ENCODE measurements at places on chromosomes 7 and 10.
A peak's percentile ranks its signal among the peaks of the same experiment; 100 is the strongest.

DNA sequence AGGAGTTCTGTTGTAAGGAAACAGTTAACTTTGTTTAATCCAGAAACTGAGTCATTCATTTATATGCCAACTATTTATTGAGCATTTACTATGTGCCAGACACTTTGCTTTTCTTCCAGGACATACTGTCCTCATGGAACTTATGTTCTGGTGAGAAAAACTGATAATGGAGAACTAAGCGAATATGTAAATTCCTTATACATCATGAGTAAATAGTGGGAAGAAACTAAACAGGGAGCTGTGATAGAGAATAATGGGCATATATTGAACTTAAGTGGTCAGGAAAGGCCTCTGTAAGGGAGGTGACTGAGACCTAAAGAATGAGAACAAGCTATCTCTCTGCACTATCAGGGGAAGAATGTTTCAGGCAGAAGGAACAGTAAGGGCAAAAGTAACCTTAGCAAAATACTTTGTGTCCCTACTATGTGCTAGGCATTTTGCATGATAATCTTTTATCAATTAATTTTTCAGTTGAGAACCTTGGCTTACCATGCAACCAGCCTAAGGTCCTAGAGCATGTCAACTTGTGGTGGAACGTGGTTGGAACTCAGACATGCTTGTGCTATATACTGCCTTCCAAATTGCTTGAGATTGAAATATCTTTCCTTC is 45.4 kb downstream of the ST7 start:
- no peak for DNase-seq

DNA sequence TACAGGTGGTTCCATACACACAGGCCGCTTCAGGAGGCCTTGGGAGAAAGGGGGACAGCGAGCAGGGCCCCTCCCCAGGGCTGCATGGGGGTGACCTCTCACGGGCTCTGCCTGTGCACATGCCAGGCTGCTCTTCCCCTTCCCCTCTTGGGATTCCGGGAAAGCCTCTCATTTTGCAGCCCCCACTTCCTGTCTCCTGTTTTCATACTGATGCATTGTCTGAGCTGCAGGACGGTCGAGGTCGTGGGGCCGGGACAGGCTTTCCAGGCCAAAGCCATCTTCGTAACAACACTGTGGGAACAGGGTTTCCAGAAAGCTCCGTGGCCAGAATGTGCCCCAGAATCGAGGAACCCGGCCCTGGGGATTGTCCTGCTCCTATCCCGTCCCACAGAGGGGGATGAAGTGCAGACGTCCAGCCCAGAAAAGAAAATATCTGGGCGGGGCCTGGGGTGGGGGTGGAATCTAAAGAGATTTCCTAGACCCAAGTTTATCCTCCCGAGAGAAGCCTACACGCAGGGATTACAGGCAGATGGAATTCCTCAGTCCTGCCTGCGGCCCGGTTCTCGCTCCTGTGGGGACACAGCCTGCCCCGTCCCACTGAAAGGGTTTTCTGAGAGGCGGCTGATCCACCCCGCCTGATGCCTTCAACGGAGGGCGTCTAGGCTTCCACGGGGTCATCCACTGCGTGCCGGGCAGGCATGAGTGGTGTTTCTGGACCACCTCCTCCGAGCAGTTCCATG is 29.5 kb upstream of the DNAAF5 start:
- no peak for DNase-seq

DNA sequence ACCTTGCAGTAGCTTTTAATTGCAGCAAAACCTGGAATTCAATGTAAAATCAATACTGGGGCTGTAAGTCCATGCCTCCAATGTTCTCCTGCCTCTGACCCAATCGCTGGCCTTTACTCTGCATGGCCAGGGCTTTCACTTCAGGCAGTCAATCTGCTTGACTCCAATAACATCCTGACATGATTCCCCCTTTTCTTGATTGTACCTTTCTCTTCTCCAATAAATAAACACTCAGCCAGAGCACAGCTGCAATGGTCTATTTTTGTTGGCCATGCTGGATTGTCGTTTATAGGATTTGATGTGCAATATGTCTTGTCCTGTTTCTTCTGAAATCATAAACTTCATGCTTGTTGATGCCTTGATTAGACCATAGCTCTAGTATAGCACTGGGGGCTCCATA is 97.8 kb upstream of the COL1A2 start:
- no peak for DNase-seq

- DNase-seq: no peak
Observed at GRCh38 chr7:74400420-74401136, 53.1 kb upstream of the GTF2IRD1 start.

- no peak for DNase-seq
Observed at GRCh38 chr10:115572740-115573455, 479.7 kb downstream of the ATRNL1 start.

DNA sequence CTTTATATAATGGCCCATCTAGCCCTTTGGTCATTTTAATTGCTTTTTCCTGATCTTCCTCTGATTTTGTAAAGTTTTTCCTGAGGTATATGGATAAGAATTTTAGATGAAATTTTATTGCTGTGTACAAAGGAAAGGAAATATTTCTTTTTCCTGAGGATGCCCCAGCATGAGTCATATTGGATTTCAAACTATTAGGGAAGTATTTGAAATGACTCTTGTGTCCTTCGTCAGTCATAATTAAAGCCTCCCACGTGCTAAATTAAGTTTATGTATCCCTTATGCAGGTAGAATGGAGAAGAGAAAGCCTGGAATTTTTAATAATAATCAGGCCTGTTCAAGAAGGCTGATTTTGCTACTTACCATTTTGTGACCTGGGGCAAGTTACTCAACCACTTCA is 82.6 kb upstream of the GLI3 start:
- no peak for DNase-seq

DNA sequence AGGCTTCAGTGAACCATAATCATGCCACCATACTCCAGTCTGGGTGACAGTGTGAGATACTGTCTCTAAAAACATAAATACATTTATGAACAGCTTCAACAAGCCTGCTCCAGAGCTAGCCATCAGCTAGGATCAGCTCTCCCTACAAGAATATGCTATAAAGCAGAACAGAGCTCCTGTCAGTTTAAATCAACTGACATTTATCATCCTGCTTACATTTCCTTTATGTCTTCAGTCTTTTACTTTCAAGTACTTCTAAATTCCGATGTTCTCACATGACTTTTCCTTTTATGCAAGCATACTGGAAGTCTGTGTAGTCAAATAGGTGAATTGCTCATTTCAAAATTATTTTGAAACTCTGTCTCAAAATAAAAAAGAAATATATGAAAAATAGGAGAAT is 64.6 kb downstream of the COA1 start:
- DNase-seq: no peak

- DNase-seq: no peak
Observed at GRCh38 chr7:133183042-133183794, 69.7 kb upstream of the EXOC4 start.

GRCh38 chr10:88586462-88586861 is at the start of gene LIPJ:
TSS of gene LIPJ (plus strand) at chr10:88586762. CDS start at chr10:88590688, 3,926 bp downstream.
- no peak for DNase-seq

DNA sequence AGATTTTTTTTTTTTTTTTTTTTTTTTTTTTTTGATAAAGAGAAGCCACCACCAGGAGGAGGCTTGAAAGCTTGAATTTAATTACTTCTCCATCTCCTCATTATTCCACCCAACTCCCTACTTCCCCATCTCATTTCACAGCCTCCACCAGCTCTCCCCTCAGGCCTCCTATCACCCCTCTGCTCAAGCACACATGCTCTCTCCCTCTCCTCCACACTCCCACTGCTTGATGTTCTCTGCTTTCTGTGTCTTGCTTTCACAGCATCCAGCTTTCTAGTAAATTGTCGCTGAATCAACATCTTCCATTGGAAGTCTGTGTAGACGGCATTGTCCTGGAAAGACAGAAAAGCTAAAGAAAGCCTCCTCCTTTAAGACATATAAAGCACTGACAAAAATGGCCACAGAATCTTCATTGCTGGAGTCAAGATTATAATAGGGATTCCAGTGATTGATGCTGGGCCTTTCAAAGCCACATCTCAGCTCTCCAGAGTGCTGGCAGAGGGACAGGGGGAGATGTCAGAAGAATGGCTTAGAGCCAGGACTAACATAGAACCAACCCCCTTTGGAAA is 58.3 kb downstream of the DOCK4 start:
- no peak for DNase-seq

- peak; percentile 30 for DNase-seq
Observed at GRCh38 chr7:25259487-25260243, 31.4 kb upstream of the NPVF start.

- DNase-seq: no peak
Observed at GRCh38 chr10:100138921-100139496, 46.8 kb downstream of the ERLIN1 start.

- DNase-seq: no peak
Observed at GRCh38 chr10:118310822-118311221, 31.3 kb downstream of the FAM204A start.

DNA sequence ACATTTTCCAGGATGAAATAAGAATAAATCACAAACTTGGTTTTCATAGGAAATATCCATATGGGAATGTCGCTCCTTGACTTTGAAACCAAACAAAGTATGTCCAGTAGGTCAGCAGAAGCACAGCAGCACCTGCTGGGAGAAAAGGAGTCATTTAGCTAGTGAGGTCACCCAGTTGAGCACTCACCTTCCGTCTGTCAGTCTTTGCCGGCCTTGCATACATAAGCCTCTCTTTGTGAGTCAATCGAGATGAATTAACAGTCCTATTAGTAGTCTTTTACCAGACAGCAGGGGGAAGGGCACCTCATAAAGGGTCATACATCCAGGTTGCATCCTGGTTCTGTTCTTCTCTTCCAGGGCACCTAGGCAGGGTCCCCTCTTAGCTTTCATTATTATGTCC is 232.5 kb upstream of the FZD1 start:
- no peak for DNase-seq

- no peak for DNase-seq
Observed at GRCh38 chr7:138370956-138371355, 89.1 kb upstream of the TRIM24 start.

DNA sequence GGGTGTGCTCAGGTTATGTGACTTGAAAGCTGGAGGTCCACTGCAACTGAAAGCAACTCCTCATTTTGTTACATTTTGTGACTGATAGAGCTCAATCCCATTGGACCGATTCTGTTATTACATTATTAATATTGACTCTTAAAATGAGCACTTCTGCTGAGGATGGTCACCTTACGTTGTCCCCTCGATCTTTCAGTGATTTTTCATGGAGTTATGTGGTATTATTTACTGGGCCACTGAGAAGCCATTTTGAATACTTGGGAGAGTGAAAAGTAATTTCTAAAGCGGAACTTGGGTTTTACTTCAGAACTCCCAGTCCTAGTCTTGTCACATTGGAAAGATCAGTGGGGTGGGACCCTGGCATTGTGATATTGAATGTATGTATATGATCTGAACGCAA is 96.3 kb upstream of the FAM180A start:
- DNase-seq: no peak

- DNase-seq: no peak
Observed at GRCh38 chr10:51029172-51029641, 45.1 kb upstream of the PRKG1 start.

- no peak for DNase-seq
Observed at GRCh38 chr7:16647435-16647960, 1.5 kb downstream of the BZW2 start.

GRCh38 chr10:35335133-35336083 is 901 bp upstream of the CCNY start:
- DNase-seq: peak; percentile 11

GRCh38 chr7:55438085-55438756 is 73.1 kb downstream of the LANCL2 start:
- DNase-seq: no peak

- DNase-seq: no peak
Observed at GRCh38 chr10:57955076-57955475, 312.6 kb downstream of the IPMK start.

- no peak for DNase-seq
Observed at GRCh38 chr10:103241262-103242011, 4.2 kb upstream of the RPEL1 start.

GRCh38 chr7:44221231-44221791 is 20.5 kb downstream of the YKT6 start:
- no peak for DNase-seq

- DNase-seq: no peak
Observed at GRCh38 chr10:6138456-6138855, 49.6 kb downstream of the RBM17 start.

GRCh38 chr7:117014673-117015133 is 61.4 kb downstream of the ST7 start:
- DNase-seq: no peak

GRCh38 chr10:42574336-42574735 is 64.0 kb downstream of the ZNF33B start:
- DNase-seq: no peak

- no peak for DNase-seq
Observed at GRCh38 chr7:28076423-28077200, 104.0 kb downstream of the JAZF1 start.

- DNase-seq: no peak
Observed at GRCh38 chr7:139860090-139860775, 31.2 kb downstream of the TBXAS1 start.

GRCh38 chr10:110876000-110876399 is 4.3 kb downstream of the PDCD4 start:
- DNase-seq: no peak

DNA sequence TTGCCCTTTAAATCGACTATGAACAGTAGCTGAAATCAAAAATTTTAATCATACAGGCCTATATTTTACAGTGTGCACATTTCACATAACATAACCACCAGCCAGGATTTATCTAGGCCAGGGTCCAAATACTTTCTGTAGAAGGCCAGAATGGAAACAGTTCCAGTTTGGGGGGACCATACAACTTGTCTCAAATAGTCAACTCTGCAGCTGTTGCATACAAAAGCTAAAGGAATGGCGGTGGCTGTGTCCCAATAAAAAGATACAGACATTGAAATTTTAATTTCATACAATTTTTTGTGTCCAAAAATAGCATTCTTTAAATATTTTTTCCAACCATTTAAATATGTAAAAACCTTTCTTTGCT is 742 bp upstream of the TYSND1 start:
- no peak for DNase-seq

GRCh38 chr10:91462423-91462822 is 52.3 kb downstream of the HECTD2 start:
- no peak for DNase-seq

DNA sequence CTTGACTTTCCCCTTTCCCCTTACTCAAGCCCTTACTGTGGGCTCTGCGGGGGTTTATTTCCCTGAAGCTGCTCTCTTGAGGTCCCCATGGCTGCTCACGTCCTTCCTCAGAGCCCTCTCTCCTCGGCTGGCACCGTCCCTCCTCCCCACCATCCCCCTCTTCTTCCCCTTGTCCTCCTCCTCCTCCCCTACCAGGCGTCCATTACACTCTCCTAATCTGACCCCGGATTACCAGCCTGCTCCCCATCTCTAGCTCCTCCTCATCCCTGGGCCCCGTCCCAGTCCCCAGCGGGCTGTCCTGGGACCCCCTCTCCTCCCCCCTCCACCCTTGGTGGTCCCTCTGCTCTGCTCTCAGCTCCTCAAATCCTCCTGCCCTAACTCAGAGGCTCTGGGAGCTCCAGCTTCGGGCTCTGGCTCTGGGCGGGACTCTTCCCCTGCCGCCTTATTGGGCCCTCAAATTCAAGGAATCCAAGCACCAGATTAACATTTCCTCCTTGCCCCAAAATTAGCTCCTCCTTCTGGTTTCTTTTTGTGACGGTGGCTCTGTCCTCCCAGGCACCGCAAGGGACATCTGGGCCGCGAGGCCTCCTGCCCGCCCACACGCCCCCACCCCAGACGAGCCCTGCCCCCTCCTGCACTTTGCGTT is 48.5 kb upstream of the LEP start:
- DNase-seq: no peak

Data from stimulated activated CD4-positive, alpha-beta T cell treated with anti-CD3 and anti-CD28 coated beads, Interleukin-1b, Interleukin-23, amount 100 ng/mL, for 24 hours (primary cell).